NCI-H69 (cell line): ENCODE measurements at places on chromosomes 2 and 18.

DNA sequence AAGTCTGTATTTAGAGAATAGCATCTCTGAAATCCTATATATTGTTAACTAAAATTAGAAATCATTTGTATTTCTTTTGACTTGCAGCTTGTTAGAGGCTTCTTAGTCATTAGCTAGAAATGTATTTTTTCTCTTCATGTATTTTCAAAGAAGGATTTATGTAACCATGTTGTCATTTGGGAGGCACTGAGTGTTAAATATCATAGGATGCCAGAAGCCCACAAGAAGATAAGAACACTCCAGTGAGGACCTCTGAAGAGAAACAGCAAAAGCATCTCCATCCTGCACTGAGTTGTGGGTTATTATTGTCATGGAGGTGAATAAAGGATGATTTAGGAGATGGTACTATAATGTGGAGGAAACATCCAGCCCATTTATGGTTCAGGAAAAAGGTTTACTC, 93.5 kb downstream of the UBE2E3 start:
- DNase-seq = no peak

- DNase-seq = peak; percentile 29
Observed at GRCh38 chr2:37670378-37671008, 949 bp downstream of the CDC42EP3 start.

DNA sequence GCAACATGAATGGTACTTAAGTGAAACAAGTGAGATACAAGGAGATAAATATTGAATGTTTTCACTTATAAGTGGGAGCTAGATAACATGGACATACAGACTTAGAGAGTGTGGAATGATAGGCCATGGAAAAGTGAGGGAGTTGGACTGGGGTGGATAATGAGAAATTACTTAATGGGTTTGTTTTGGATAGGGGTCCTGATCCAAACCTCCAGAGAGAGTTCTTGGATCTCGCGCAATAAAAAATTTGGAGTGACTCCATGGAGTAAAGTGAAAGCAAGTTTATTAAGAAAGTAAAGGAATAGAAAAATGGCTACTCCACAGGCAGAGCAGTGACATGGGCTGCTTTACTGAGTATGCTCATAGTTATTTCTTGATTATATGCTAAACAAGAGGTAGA, 508.9 kb downstream of the CNTNAP5 start:
- no peak for DNase-seq

GRCh38 chr2:175931805-175932204, 70.3 kb downstream of the LNPK start:
- DNase-seq = no peak

DNA sequence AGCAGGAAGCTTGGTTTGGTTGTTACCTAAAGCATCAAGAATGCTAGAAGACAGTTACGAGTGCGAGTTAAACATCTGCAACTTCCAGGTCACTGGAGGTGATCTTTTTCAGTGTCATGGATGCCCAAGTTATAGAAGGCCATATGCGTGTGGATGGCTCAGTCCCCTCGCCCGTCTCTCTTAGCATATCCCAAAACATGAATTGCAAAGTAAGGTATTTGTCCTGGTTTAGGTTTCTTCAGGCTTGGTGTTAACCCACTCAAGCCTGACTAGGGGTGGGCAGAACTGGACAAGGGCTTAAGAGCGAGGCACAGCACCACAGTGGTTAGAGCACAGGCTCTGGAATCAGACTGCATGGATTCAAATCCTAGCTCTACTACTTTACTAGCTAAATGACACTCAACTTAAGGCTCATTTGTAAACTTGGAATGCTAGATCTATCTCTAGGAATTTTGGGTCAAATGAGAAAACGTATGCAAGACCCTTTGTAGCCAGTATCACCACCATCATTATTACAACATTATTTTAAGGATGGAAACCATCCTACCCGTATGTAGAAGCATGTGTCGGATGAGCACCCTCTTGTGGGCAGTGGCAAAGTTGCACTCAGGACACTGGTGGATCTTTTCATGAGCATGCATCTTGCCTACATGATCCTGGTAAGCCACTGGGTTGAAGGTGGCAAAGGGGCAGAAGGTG, 11.2 kb downstream of the ZNF142 start:
- DNase-seq = peak; percentile 33

GRCh38 chr18:57547260-57547659, 39.2 kb downstream of the FECH start:
- DNase-seq = no peak

- DNase-seq = peak; percentile 92
Observed at GRCh38 chr2:154189953-154190352, 318.2 kb downstream of the GALNT13 start.

DNA sequence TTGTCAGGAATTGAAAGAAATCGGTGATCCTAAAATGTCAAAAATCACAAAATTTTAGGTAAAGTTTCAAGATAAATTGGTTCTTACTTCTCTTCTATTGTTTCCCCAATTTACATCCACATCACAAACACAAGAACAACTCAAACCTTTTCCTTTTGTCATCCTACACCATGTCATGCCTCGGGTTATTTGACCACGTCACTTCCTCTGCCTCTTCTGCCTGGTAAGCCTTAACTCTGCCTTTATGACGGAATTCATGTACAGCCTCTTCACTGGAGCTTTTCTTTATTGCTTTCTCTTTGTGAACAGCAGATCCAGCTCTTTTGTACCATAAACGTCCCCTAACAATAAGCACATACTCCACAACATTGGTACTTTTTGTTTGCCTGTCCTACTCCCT, 258.0 kb downstream of the DPP10 start:
- DNase-seq = no peak

GRCh38 chr18:23648940-23649607, 13.6 kb downstream of the ANKRD29 start:
- peak; percentile 25 for DNase-seq
